Stimulated activated CD4-positive, alpha-beta T cell treated with anti-CD3 and anti-CD28 coated beads, TNF-alpha, amount 100 ng/mL, for 4 hours (primary cell): ENCODE measurements at places on chromosomes 1 and 21.
A peak's percentile ranks its signal among the peaks of the same experiment; 100 is the strongest.

DNA sequence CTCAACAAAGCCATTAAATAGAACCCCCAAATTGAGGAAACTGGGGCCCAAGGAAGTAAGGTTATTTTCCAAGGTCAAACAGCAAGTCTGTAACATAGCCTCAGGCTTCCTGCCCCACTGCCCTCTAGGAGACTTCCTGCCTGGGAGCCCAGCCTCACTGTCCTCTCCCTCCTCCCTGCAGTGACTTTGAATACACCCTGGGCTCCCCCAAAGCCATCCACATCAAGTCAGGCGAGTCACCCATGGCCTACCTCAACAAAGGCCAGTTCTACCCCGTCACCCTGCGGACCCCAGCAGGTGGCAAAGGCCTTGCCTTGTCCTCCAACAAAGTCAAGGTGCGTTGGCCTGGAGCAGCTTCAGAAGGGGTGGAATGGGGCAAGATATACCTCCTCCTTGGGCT, 18.3 kb downstream of the GRHL3 start:
- no peak for DNase-seq

DNA sequence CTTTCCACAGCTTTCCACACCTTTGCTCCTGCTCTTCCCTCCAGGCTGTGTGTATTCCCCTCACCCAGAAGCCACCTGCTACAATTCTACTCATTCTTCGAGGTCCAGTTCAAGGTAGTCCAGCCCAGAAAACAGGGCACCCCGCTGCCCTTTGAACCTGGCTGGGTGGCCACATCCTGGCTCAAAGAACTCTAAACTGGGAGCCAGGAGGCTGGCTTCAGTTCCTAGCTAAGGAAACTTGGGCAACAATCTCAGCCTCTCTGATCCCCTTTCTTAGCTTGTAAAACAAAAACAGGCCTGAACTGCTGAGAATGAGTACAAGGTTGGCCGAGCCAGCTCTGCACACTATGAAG, 4.7 kb downstream of the EDN2 start:
- DNase-seq = no peak

DNA sequence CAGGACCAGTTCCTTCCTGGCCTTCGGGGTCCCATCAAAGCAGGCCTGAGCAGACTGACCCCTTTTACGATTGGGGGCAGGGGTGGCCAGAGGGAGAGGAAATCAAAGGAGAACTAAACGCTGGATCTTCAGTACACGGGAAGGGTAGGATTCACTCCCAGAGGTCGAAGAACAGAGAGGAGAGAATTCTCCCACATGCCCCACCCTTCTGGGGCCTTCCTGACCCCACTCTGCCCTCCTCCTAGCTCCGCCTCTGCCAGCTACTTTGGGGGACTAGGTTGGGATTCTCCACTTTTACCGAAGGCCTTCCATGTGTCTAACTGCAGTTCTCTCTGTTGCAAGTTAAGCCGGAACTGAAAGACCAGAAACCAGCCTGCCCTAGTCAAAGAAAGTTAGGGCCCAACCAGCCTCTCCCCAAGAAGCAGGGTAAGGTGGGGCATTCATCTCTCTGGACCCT, 654 bp upstream of the ARHGEF2 start:
- no peak for DNase-seq

DNA sequence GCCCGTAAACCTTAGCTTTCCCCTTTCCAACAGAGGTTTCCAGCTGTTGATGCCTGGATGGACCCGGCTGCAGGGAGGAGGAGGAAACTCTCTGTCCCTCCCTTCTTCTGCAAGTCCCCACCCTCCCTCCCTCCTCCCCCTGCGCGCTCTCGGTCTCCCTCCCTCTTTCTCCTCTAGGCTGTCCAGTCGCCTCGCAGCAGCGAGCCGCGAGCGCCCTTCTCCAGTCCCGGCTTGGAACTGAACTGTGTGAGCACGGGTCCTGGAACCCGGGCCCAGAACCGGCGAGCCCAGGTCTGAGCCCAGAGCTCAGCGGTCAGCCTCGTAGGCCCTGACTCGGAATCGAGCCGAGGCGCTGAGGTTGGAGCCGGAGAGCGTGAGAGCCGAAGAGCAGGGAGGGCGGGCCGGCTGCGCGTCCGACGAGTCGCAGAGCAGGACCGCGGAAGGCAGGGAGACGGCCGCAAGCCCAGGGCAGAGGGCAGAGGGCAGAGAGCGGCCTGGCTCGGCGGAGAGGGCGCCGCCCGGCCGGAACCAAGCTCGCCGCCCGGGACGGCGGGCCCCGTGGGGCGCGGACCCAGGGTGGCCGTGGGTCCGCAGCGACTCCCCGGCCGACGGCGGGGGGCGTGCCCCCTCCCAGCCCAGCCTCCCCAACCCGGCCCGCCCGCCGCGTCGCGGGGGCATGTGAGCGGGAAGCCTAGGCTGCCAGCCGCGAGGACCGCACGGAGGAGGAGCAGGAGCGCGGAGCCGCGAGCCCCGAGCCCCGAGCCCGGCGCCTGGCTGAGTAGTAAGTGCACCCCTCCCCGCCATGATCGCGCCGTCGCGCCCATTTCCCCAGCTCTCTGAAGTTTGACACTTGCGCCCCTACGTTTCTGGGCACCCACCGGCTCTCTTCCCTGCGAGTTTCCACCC, at the start of gene SOX13:
Gene SOX13, plus strand, starts transcription at position 185 of the 906 bp plus-strand sequence. CDS start 39,801 bp downstream, outside the sequence.
- DNase-seq = no peak

- DNase-seq = no peak
Observed at GRCh38 chr1:3714284-3714741, 37.9 kb upstream of the CCDC27 start.

- DNase-seq = no peak
Observed at GRCh38 chr1:154337253-154337894, 12.0 kb downstream of the ATP8B2 start.

- no peak for DNase-seq
Observed at GRCh38 chr1:214678386-214678785, 75.4 kb downstream of the CENPF start.

DNA sequence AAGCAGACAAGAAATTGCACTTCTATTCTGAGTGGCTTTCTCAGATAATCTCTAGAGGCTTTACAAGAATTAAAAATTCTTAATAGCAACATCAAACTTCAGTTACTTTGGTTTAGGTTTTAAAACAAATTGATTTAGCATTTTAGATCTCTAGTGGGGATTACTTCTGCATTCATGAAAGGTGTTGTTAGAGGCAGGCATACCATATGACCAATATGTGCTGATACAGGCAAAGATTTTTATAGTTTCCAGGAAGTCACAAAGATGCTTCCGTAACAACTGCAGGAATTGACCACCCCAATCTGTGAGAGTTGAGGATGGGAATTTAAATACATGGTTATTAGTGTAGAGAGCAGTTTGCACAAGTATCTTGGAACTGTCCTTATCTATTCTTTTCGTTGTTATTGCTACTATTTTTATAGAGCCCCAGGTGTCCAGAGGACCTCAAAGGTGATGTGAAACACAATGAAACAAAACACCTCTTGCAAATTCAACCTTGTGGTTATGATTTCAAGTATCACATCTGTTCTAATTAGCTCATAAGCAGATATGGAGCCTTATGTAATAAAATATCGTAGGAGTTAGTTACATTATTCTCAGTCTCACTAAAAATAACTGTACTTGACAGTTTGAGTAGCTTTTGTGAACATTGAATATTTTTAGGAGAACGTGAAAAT, 512.7 kb upstream of the ADGRL4 start:
- DNase-seq = no peak

- DNase-seq = no peak
Observed at GRCh38 chr1:209570743-209571142, 12.8 kb upstream of the CAMK1G start.

- DNase-seq = no peak
Observed at GRCh38 chr1:89306273-89306672, 33.6 kb upstream of the GBP5 start.

DNA sequence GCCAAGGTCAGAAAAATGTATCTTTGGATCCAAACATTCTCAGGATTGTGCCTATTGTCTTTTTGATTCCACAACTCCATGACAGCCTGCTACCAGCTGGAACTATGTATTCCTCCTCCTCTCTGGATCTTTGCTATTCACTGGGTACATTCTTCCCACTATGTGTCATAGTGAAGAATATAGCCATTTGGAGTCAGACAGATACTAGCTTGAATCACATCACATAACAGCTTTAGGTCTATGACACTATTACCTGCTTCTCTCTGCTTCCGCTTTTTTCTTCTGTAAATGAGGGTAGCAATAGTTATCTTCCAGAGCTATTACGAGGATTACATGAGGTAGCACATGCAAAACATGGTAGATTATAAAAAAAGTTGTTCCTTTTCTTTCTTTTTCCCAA, 5.4 kb upstream of the EXO1 start:
- DNase-seq = no peak

GRCh38 chr1:60415696-60416095, 342.1 kb upstream of the C1orf87 start:
- DNase-seq = no peak

DNA sequence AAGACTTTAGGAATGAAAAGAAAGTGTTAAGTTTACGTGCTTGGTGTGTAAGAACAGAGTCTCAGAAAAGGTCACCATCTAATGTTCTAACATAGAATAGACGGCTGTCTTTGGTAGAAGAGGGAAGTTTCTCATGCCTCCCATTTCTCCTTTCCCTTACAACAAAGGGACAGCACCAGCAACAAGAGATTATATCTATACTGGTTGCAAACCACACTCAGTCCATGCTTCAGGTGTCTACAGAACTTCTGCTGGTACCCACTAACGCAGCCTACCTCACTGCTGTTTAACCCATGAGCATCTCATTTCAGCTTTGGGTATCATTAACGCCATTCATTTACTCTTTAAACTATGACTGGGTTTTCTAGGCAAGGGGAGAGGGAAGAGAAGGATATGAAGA, 9.2 kb upstream of the ITPKB start:
- no peak for DNase-seq

DNA sequence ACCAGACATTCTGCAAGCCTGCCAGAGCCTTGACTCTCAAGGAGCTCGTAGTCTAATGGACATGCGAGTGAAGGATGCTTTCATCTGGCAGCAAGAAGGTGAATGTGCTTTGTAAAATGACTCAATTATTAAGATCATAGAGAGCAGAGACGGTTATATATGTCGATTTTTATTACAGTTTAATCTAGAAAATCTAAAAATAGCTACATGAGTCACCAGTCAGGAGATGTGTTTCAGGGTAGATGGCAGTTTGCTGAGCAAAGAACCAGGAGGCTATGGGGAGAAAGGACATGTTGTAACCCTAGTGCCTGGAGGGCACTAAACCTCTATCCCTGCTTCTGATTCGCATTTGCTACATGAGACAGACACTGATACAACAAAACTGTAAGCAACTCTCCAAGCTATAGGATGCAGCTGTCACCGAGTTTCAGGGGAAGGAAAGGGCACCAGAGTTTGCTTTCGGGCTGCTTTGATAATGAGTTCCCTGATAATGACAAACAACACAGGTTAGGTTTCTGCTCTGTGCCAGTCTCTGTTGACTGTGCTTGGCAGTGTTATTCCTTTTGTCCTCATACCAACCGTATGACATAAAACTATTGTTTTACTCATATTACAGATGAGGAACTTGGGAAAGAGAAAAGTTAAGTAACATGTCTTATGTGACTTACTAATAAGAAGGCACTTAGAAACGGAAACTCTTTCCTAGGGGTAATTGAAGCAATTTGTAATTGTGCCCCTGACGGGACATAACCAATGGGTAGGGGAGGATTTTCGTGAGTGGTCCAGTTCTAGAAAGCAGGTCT, 43.2 kb downstream of the C1orf198 start:
- no peak for DNase-seq

DNA sequence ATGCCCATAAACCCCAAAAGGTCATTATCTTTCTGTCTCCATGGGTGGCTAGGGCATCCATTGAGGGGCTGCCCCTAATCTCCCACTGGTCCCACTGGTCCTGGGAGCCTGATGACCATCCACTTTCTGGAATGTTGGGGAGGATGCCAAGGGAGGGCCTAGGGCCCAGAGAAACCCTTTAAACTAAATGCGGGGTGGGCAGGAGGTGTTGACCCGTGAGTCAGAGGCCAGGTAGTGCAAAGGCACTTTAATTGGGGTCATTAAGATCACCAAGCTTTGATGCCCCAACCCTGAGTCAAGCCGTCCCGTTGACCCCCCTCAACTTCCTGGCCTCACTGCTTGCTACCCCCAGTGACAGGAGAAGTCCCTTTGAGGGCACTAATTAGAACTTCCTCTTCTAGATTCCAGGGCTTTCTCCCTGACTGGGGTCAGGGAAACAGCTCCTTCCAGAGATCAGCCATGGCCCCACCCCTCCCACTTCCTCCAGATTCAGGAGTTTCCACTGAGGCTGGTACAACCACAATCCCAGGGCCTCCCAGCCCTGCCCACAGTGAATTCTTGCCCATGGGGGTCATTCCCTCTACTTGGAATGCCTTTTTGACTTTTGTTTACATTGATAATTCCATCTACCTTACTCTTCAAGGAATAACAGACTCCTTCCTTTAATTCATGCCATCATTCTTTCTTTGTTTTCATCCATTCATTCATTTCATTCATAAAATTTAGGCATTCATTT, 15.5 kb upstream of the SERINC2 start:
- no peak for DNase-seq

GRCh38 chr1:217660353-217661062, 29.4 kb downstream of the SPATA17 start:
- DNase-seq = no peak

DNA sequence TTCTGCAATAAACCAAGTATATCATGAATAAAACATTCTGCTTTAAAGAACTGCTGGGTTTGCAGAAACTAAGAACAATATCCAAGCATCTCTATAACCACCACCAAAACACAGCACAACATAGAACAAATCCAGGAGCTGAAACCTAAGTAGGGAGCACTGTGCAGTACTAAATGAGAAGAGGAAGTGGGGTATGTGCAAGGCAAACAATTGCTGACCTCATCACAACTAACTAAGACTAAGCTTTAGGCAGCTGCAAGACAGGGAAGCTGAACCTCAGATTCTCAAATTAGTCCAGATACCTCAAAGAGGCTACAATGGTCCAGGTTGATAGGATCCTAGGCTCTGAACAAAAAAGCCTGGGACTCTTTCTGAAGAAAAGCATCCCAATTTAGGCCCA, 172.6 kb downstream of the SLC44A5 start:
- no peak for DNase-seq

- no peak for DNase-seq
Observed at GRCh38 chr1:168629466-168629865, 53.1 kb downstream of the XCL1 start.

DNA sequence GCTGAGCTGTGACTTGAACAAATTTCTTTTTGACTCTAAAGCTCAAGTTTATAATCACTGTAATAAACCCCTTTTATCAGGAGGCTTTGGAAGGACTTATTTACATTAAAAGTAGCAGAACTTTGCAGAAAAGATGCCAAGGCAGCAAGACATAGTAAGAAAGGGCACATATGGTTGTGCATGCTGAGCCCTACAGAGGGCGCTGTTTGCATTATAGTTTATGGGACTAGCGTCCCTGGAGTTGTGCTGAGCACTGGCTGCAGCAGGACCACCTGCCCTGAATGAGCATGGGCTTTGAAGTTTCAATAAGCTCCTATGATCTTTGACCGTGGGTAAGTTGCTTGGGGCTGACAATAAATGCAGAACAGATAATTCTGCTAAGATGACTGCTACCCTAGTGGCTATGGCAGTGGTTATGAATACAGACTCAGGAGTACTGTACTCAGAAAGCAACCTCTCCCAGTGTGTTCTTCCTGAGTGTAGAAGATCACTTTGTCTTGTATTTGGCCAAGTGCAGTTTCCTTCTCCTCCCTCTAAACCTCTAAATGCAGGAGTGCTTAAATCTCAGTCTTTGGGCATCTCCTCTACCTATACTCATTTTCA, 45.4 kb upstream of the USP1 start:
- peak; percentile 2 for DNase-seq
